Mesendoderm (in vitro differentiated cells): ENCODE measurements at places on chromosomes 12 and 14.

GRCh38 chr12:125889742-125890141 is 824.5 kb downstream of the AACS start:
- no peaks in the 10 kb centered on the region for H3K36me3 ChIP-seq
- H3K4me1 ChIP-seq, result no peaks in the 10 kb centered on the region
- H3K27me3 ChIP-seq, result no peaks in the 10 kb centered on the region
- no peak overlapping the region for H3K27ac ChIP-seq
- no peak overlapping the region for H3K4me3 ChIP-seq
- DNase-seq, result no peak

DNA sequence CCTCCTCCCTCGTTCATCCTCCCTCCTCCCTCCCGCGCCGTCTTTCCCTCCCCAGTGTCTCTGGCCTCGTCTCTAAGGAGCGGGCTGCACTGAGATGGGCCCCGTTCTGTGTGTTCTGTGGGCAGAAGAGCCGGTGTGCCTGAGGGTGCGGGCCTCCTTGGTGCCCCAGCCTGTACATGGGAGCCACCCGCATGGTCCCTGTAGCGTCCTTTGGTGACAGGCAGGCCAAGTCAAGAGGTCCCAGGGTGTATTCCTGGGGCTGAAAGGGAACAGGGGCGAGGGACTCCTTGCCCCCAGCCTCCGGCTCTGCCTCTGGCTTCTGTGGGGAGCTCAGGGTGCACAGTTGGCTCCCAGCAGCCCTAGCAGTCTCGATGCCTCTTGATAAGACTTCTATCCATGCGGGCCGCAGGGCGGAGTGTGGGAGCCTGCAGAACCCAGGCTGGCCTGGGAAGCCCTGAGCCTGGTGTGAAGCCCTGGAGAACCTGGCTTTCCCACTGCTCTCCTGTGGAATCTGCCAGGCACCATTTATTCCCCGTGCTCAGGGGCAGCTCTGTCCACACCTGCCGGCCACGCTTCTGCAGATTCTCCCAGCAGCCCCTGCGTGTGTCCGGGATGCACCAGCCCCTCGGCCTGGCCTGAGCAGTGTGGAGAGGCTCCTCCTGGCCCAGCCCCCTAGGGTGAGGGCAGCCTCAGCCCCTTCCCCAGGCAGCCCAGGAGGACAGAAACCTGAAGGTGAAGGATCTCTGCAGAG is 181.3 kb downstream of the KIF26A start:
- H3K27ac ChIP-seq, result no peak overlapping the region
- no peaks in the 10 kb centered on the region for H3K36me3 ChIP-seq
- no peak overlapping the region for H3K4me3 ChIP-seq
- no peaks in the 10 kb centered on the region for H3K27me3 ChIP-seq
- DNase-seq, result no peak
- no peaks in the 10 kb centered on the region for H3K4me1 ChIP-seq

- no peaks in the 10 kb centered on the region for H3K27me3 ChIP-seq
- no peak for DNase-seq
- no peak overlapping the region for H3K27ac ChIP-seq
- H3K4me3 ChIP-seq, result no peak overlapping the region
- no peaks in the 10 kb centered on the region for H3K36me3 ChIP-seq
Measured at GRCh38 chr12:78402366-78403134, 462.0 kb upstream of the SYT1 start.

- no peaks in the 10 kb centered on the region for H3K4me1 ChIP-seq
- no peaks in the 10 kb centered on the region for H3K27me3 ChIP-seq
- no peak overlapping the region for H3K27ac ChIP-seq
- H3K36me3 ChIP-seq, result no peaks in the 10 kb centered on the region
- H3K4me3 ChIP-seq, result no peak overlapping the region
Measured at GRCh38 chr14:75493592-75494087, 28.6 kb upstream of the BATF start.

DNA sequence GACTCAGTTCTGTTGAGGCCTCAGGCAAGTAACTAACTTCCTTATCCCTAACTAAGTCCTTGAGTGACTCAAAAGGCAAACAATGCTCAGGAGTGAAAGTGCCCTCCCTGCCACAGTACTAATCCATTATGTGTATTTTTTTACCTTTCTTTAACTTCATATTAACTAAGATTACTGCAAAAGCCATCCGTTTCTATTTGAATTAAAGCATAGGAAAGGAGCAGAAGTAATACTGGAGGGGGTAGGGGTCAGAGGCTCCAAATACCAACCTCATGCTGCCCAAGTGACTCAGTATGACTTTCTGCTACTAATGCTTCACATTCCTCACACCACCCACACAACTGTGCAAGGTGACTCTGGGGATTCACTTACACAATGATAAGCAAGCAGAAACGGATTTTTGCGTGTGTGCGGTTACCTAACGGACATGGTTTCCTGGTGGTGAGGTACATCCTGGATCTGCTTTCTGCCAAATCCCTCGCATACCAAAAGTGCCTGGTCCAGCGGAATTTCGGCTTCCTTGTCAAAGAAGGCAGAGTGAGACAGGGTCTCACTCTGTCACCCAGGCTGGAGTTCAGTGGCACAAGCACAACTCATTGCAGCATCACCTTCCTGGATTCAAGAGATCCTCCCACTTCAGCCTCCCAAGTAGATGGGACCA is 25.1 kb downstream of the MOK start:
- H3K4me1 ChIP-seq, result no peaks in the 10 kb centered on the region
- DNase-seq, result peak; percentile 15
- no peak overlapping the region for H3K4me3 ChIP-seq
- H3K27ac ChIP-seq, result no peak overlapping the region
- no peaks in the 10 kb centered on the region for H3K27me3 ChIP-seq

- DNase-seq, result no peak
- H3K27me3 ChIP-seq, result peaks cover 7% of the 10 kb centered on the region
- H3K4me3 ChIP-seq, result peak overlapping the region; percentile 23
Measured at GRCh38 chr14:74257941-74258763, 18.9 kb downstream of the VSX2 start.

GRCh38 chr12:83960767-83961166 is 951.8 kb downstream of the SLC6A15 start:
- H3K27me3 ChIP-seq, result no peaks in the 10 kb centered on the region
- no peaks in the 10 kb centered on the region for H3K36me3 ChIP-seq
- no peak for DNase-seq
- H3K4me3 ChIP-seq, result no peak overlapping the region

DNA sequence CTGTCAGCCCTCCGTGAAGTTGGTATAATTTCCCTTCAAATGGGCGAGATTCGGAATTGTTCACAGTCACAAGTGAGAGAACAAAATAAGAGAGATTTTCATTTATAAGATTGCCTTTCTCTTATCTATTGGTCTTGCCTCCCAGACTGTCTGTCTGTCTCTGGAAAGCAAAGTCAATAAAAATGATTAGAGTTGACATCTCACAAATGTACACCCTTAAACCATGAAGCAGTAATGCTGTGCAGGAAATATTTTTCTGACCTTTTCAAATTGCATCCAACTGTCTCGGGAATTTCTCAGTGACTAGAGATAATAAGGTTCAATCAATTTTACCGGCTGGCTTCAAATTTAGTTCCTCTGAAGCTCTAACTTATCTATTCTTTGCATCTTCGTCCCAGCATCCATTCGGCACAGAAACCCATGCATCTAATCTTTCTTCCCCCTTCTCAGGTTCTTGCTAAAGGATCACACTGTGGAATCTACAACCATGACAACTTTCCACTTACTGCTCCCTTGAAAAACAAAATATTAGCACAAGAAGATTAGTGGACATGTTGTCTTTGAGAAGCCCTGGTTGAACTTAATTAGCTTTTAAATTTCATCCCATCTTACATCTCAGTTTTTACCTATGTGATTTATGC is 93.1 kb downstream of the RMST start:
- no peaks in the 10 kb centered on the region for H3K27me3 ChIP-seq
- peaks cover 5% of the 10 kb centered on the region for H3K4me1 ChIP-seq
- no peak overlapping the region for H3K4me3 ChIP-seq
- no peaks in the 10 kb centered on the region for H3K36me3 ChIP-seq

GRCh38 chr12:13509740-13510139 is 313.2 kb downstream of the EMP1 start:
- H3K4me3 ChIP-seq, result no peak overlapping the region
- H3K36me3 ChIP-seq, result no peaks in the 10 kb centered on the region
- H3K27me3 ChIP-seq, result no peaks in the 10 kb centered on the region
- no peak for DNase-seq
- no peak overlapping the region for H3K27ac ChIP-seq
- H3K4me1 ChIP-seq, result peaks cover 6% of the 10 kb centered on the region

- H3K27ac ChIP-seq, result no peak overlapping the region
- DNase-seq, result peak; percentile 55
- peaks cover 5% of the 10 kb centered on the region for H3K27me3 ChIP-seq
Measured at GRCh38 chr14:105414456-105415371, 4.9 kb upstream of the MTA1 start.

GRCh38 chr12:52956987-52957386 is 8.1 kb downstream of the KRT18 start:
- H3K27me3 ChIP-seq, result no peaks in the 10 kb centered on the region
- H3K27ac ChIP-seq, result no peak overlapping the region
- peaks cover 6% of the 10 kb centered on the region for H3K36me3 ChIP-seq

DNA sequence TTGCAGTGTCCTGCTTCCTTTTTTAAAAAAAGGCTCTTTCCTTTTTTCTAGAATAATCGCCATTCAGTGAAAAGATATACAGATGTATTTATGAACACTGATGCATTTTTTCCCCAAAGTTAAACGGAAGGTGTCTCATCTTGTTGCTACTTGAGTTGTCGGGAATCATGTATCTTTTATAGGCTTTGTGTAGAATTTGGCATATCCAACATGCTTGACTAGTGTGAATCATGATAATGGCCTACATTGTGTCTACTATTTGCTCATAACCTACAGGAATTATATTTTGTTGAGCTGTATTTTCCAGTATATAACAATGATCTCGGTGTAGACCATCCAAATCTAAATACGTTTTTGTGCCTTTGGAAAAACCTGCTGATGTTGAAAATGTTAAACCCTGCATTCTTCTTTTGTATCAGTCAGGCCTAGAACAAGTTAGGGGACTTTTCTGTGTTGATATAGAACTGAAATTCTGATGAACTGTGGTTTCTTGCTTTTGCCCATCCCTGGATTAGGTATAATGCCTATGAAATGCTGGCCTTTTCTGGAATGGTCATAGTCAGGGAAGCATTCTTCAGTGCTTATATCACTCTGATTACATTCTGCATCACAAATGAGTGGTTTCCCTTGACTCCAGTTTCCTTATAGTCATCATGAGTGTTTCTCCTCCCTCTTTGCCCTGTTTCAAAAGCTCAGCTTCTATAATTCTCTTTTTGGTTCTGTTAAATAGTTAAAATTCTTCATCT is 10.8 kb downstream of the BMAL2 start:
- no peak overlapping the region for H3K27ac ChIP-seq
- H3K4me1 ChIP-seq, result peaks cover 7% of the 10 kb centered on the region
- H3K36me3 ChIP-seq, result no peaks in the 10 kb centered on the region
- no peaks in the 10 kb centered on the region for H3K27me3 ChIP-seq
- H3K4me3 ChIP-seq, result no peak overlapping the region

DNA sequence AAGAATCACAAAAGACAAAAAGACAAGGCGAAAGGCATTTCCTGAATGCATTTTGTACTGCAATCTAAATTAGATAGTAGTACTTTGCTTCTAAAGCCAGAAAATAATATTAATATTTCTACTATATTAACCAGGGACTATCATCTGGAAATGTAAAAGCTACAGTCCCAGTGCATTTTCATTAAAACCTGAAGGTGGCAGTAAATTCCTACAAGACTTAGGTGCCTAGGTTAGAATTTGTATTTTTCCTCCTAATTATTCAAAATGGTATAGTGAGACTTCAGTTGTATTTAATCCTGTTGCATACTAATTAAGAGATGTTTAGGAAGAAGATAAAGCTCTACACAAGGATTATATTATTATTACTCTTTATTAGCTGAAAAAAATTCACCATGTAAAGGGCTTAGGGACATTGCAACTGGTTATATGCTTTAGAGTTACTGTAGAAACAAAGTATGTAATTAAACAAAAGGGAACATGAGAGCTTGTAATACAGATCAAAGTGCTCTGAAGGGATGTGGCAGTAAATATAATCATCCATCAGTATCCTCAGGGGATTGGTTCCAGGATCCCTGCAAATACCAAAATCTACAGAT is 53.6 kb downstream of the BRMS1L start:
- H3K4me1 ChIP-seq, result no peaks in the 10 kb centered on the region
- H3K27ac ChIP-seq, result no peak overlapping the region
- H3K36me3 ChIP-seq, result no peaks in the 10 kb centered on the region

DNA sequence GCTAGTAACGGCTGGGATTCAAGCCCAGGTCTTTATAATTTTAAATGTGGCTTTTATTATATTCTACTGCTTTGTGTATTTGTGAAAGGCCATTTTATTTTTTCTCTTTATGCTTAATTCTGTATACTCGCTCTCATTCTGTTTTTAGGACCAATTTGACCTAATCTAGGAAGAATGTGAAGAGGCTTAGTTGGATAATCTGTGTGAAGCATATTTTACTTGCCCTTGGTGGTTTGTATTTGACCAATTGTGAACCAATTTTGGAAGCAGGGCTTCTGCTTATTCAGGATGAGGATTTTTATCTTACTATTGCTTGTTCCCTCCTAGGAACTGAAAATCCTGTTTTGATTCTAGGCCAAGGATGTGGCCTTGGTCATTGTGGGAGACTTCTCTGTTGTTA is 113.1 kb downstream of the TTC6 start:
- H3K27me3 ChIP-seq, result no peaks in the 10 kb centered on the region
- H3K4me1 ChIP-seq, result no peaks in the 10 kb centered on the region
- no peak overlapping the region for H3K27ac ChIP-seq

- no peaks in the 10 kb centered on the region for H3K4me1 ChIP-seq
- DNase-seq, result peak; percentile 72
- peak overlapping the region; percentile 23 for H3K27ac ChIP-seq
- H3K36me3 ChIP-seq, result no peaks in the 10 kb centered on the region
- H3K27me3 ChIP-seq, result no peaks in the 10 kb centered on the region
Measured at GRCh38 chr12:105698075-105698474, 367.6 kb downstream of the C12orf75 start.

GRCh38 chr12:66717036-66717673 is 38.3 kb upstream of the GRIP1 start:
- DNase-seq, result no peak

GRCh38 chr12:67202011-67202677 is 67.0 kb upstream of the CAND1 start:
- no peak overlapping the region for H3K4me3 ChIP-seq
- no peaks in the 10 kb centered on the region for H3K4me1 ChIP-seq
- no peaks in the 10 kb centered on the region for H3K36me3 ChIP-seq
- H3K27ac ChIP-seq, result no peak overlapping the region

- no peak overlapping the region for H3K27ac ChIP-seq
- no peaks in the 10 kb centered on the region for H3K4me1 ChIP-seq
Measured at GRCh38 chr14:54058505-54058904, 101.9 kb upstream of the BMP4 start.

DNA sequence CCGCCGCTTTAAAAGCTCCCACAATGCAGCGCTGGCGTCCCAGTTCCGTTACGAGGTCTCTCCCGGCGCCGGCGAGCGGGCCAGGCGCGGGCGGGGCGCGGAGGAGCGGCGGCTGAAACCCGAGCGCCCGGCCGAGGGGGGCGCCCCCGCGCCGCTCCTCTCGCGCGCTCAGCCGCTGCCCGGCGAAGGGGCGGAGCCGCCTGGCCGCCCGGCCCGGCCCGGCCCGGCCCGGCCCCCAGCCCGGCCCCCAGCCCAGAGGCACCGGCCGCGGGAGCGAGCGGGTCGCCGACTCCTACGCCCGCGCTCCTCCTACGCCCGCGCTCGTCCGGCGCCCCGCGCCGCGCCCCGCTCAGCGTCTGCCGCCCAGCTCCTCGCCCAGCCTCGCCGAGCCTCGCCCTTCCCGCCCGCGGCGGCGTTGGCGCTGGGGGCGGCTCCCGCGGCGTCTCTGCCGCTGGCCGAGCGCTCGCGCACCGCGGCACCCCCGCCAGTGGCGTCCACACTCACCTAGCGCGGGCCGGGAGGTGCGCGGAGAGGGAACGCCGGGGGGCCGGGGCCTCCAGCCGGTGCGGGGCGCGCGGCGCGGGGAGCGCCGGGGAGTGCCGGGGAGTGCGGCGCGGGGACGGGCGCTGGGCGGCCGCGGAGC is at the start of gene RASSF8:
RASSF8 (plus strand) TSS at position 255 of the 643 bp plus-strand sequence. CDS start 96,662 bp downstream, outside the sequence.
- no peaks in the 10 kb centered on the region for H3K4me1 ChIP-seq
- peak within 1 kb of the TSS; percentile 98 for H3K27ac ChIP-seq
- H3K36me3 ChIP-seq, result no peaks in the 10 kb centered on the region
- DNase-seq, result peak; percentile 80
